T-helper 2 cell treated with Interferon-gamma antibody and Interleukin-4, amounts not matched to agents 100 ng/mL and 5 ng/mL, for 36 hours (primary cell): ENCODE measurements at places on chromosomes 6 and 20. TPM values are rescaled to one million over a fixed set of nuclear protein-coding genes. Genes with fewer than 3 reads are reported as not detected.

The CRISP3 gene
- total RNA-seq = not detected in 2 replicates

The SMOC2 gene
- not detected in 2 replicates for total RNA-seq

The NRSN1 gene
- not detected in 2 replicates for total RNA-seq

The PDYN gene
- total RNA-seq = not detected in 2 replicates

The CDH26 gene
- total RNA-seq = 0.43 and 0.50 TPM in 2 replicates

The RIPOR2 gene
- 182 and 188 TPM in 2 replicates for total RNA-seq

The SLC17A3 gene
- total RNA-seq = 0.55 and 1.2 TPM in 2 replicates

The FIG4 gene
- 9.1 and 9.4 TPM in 2 replicates for total RNA-seq

The ADISSP gene
- total RNA-seq = 35.7 and 37.3 TPM in 2 replicates

The SRMS gene
- total RNA-seq = not detected in 2 replicates

The RTEL1 gene
- 49.5 and 52.4 TPM in 2 replicates for total RNA-seq

The KCNS1 gene
- 0.05 and 0.18 TPM in 2 replicates for total RNA-seq

The SLC22A7 gene
- not detected in 2 replicates for total RNA-seq

The BPIFB1 gene
- not detected in 2 replicates for total RNA-seq

The FAM217A gene
- total RNA-seq = not detected in 2 replicates

The SPATS1 gene
- not detected in 2 replicates for total RNA-seq

The TRAPPC3L gene
- total RNA-seq = not detected in 2 replicates

The OOEP gene
- total RNA-seq = 0.66 and 0.84 TPM in 2 replicates

The PHIP gene
- 34.2 and 35.7 TPM in 2 replicates for total RNA-seq

The TAAR1 gene
- not detected in 2 replicates for total RNA-seq

The OPRL1 gene
- total RNA-seq = 0.70 and 0.89 TPM in 2 replicates

The RGS17 gene
- total RNA-seq = not detected in 2 replicates

The RBM24 gene
- not detected in 2 replicates for total RNA-seq

The ZSCAN23 gene
- 0.43 and 0.86 TPM in 2 replicates for total RNA-seq

The POFUT1 gene
- 28.8 and 30.0 TPM in 2 replicates for total RNA-seq

The IMPG1 gene
- total RNA-seq = not detected in 2 replicates

The TBX18 gene
- total RNA-seq = not detected in 2 replicates

The WFDC10B gene
- not detected in 2 replicates for total RNA-seq

The SEL1L2 gene
- total RNA-seq = not detected in 2 replicates

The JARID2 gene
- 32.0 and 33.3 TPM in 2 replicates for total RNA-seq

The PRRT1 gene
- total RNA-seq = not detected in 2 replicates

The BMP5 gene
- not detected in 2 replicates for total RNA-seq

The EDN1 gene
- total RNA-seq = 0.07 TPM in 1 of 2 replicates, not detected in the other
